ENCODE measurements at places on chromosomes 2 and 18.

DNA sequence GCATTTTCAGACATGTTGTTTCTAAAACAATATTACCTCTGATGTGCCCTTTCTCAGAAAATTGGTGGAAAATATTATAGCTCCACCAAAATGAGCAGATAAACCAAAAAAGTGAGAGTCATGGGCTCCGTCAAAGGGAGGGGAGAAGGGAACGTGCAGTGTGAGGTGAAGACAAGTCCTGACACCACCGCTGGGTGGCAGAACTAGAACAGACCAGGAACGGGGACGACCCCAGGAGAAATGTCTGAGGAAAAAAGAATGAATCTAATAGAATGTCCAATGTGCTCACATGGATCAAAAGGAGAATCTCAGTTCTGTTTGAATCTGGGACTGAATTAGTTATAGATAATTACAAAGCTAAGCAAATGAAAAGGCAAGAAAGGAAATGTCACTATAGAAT, 22.6 kb upstream of the BCL2 start:
- no peak for DNase-seq

DNA sequence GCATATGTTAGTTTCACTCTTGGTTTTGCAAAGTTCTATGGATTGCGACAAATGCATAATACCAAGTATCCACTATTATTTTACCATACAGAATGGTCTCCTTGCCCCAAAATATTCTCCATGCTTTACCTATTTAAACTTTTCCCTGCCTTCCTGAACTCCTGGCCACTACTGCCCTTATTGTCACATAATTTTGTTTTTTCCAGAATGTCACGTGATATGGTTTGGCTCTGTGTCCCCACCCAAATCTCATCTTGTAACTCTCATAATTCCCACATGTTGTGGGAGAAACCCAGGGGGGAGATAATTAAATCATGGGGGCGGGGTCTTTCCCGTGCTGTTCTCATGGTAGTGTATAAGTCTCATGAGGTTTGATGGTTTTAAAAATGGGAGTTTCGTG, 760.0 kb downstream of the METTL4 start:
- DNase-seq: no peak

- no peak for DNase-seq
These were observed 132.7 kb upstream of the NDUFV2 start for GRCh38 chr18:8969639-8970390.

DNA sequence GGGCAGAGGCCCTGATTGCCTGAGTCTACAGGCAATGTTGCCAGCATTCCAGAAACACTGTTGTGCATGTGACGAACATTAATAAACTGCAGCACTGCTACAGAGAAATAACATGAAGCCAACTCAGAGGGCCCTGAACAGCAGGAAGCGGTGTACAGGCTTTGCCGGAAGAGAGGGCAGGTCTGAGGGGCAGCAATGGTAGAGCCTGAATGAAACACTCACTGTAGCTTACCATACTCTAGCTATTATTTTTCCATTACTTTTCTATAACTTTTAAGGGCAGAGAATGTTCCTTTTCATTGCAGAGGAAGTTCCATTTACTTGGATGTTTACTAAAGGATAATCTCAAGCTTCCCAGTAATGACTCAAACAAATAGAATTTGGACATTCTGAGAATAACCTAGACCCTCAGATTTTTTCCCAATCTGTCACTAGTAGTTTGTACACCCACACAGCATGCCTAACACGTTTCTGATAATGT, 150.4 kb downstream of the MTX2 start:
- no peak for DNase-seq

- DNase-seq: no peak
These were observed 26.5 kb downstream of the SLC1A4 start for GRCh38 chr2:65015731-65016130.

DNA sequence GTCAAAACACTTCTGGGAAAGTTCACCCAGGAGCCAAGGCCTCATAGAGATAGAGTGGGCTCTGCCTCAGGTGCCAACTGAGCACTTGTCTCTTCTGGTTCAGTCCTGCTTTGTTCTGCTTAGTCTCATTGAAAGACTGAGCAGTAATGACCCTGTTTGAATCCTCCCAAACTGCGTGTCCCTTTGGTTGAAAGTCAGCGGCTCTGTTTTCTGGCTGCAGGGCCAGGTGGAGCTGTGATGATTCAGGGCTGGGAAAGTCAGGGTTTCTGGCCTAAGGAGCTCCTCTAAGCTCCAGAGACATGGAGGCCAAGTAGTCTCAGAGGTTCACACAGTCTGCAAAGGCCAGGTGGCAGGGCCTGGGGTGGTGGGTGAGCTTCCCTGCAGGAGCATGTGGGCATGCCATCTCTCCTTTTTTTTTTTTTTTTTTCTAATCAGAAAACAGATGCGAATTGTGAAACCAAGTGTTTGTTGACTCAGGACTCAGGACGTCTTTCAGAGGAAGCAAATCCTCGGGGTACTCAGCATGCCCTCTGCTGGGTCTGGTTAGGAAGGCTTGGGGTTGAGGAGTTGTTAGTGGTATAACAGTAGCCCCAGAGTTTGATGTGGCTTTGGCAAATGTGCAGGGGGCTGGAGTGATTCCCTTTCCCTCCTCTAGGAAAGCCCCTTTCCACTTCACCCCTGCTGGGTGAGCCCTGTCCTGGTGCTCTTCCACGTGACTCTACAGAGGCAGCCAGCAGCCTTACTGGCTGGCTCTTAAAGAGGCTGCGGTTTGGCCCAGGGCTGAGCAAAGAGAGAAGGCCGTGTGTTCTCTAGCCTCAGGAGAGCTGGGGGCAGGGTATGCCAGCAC, 38.3 kb downstream of the TMEM17 start:
- DNase-seq: no peak

Measured in stimulated activated CD8-positive, alpha-beta memory T cell treated with anti-CD3 and anti-CD28 coated beads, Interleukin-7, amount 100 ng/mL, for 1 hour (primary cell).